ENCODE measurements at places on chromosomes 1 and 21.

DNA sequence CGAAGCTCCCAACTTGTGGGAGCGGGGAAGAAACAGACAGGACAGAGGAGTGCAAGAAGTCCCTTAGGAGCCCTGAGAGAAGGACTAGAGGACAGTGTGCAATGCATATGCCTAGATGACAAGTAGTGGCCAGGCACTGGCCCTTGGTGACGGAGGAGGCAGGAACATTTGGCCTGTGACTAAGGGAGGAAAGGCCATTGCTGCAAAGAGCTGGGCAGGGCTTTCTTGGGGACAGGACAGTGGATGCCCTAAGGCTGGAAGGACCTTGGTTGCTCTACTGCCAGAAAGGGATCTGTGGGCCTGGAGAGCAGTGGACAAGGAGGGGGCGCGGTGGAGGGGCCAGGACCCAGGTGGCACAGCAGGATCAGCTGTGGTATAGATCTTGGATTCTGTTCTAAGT, 481.3 kb downstream of the CAMTA1 start:
- DNase-seq, result no peak

GRCh38 chr1:50667272-50667671, 244.0 kb upstream of the DMRTA2 start:
- no peak for DNase-seq

GRCh38 chr1:201539561-201540431, 869 bp downstream of the NAV1 start:
- no peak for DNase-seq

DNA sequence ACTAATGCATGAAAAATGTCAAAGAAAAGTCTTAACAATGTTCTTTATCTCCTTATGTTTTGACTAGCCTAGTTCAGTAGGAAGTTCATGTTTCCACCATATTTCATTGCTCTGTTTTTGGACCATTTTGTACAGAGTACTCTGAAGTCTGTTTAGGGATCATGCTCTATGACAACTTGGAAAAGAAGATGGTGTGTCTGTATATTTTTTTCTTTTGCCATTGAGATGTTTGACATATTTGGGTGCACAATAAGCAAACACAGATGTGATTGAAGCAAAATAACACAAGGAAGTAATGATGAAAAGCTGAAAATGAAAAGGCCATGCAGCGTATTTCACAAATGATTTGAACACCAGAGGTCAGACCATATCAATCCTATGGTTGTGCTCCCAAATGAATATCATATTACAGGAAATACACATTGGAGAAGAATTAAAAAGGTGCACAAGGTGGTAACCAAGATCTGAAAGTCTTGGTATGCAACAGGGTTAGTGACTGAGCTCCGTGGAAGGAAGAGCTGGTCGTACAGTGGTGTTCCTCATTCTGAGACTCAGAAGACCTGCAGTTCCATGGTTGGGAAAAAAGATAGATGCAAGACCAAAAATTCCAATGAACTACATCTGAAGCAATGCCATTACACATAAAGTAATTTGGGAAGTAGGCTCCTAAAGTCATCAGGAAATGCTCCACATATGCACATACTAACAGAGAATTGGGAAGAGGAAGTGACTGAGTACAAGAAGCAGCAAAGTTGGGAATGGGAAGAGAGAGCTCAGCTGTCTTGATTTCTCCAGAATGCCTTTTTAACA, 463.5 kb downstream of the LMO4 start:
- DNase-seq, result no peak

- no peak for DNase-seq
These were observed 39.5 kb upstream of the CASZ1 start for GRCh38 chr1:10835822-10836421.
